ENCODE measurements at places on chromosomes 3 and 15.

GRCh38 chr3:105868431-105868741, 426 bp downstream of the CBLB start:
- DNase-seq = no peak

DNA sequence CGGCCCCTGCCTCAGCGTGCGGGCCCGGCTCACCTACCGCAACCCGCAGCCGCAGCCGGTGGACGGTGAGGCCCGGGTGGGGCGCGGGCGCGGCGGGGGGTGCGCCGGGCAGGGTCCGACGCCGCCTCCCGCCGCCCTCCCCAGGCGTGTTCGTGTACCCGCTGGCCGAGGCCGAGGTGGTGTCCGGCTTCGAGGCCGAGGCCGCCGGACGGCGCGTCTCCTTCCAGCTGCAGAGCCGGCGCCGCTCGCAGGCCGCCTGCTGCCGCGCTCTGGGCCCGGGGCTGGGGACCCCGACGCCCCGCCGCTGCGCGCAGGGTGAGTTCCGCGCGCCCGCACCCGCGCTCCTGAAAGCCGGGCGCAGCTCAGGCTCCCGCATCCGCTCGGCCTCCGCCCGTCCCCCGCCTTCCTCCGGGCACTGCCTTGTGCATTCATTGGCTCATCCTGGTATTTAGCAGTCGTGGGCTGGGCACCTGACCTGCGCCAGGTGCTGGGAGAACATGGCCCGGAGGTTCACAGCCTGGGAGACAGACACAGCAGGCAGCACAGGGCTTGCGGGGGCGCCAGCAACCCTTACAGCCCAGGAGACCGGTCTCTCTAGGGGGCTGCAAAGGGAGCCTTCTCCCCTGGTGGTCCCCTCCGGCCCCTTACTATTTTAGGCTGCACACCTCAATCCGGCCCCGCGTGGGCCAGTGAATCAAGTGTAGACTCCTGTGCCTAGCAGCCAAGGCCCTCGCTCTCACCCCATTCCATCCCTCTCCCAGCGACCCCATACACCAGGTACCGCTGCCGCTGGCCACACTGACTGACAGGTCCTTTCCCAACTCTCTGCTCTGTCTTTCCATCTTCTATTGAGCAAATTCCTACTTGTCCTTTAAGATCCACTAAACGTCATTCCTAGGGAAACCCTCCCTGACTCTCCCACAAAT, 1.5 kb downstream of the VWA5B2 start:
- DNase-seq = no peak

DNA sequence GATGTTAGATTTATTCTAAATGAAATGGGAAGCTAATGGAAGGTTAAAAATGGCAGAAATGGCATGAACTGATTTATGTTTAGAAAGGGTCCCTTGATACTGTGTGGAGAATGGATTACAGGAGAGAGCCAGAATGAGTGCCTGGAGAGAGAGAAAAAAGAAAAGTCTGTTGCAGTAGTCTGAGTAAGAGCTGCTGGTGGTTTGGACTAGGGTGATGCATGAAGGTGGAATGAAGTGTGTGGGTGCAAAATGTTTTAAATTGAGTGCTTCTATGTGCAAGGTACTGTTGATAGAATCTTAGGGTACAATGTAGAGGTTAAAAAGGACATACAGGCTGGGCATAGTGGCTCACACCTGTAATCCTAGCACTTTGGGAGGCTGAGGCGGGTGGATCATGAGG, 11.4 kb upstream of the MGA start:
- no peak for DNase-seq

- no peak for DNase-seq
Measured at GRCh38 chr3:190655933-190656332, 142.0 kb downstream of the IL1RAP start.

- DNase-seq = no peak
Measured at GRCh38 chr3:195714380-195715011, 6.3 kb upstream of the MUC20 start.

GRCh38 chr15:60425461-60425860, 27.7 kb upstream of the ANXA2 start:
- no peak for DNase-seq

- DNase-seq = no peak
Measured at GRCh38 chr3:118801899-118802298, 232.7 kb downstream of the IGSF11 start.

GRCh38 chr3:51591231-51591630, 52.7 kb downstream of the RAD54L2 start:
- DNase-seq = no peak

DNA sequence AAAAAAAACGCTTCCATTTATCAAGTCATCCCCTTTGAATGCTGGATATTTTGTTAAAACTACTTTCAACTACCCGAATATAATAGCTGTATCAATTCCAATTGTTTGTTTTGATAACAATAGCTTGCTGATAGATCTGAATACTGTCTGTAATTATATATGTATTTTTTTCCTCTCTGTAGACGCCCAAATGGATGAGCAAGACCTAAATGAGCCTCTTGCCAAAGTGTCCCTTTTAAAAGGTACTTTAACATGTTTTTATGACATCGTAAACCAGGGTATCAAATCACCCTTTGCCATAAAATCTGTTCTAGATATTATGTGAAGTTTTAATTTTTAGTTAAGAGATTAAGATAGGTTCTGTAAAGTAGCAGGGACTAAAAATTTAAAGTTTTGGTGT, 111.5 kb upstream of the FLNB start:
- no peak for DNase-seq

GRCh38 chr3:46609212-46609721, 3.1 kb upstream of the FAM240A start:
- no peak for DNase-seq

DNA sequence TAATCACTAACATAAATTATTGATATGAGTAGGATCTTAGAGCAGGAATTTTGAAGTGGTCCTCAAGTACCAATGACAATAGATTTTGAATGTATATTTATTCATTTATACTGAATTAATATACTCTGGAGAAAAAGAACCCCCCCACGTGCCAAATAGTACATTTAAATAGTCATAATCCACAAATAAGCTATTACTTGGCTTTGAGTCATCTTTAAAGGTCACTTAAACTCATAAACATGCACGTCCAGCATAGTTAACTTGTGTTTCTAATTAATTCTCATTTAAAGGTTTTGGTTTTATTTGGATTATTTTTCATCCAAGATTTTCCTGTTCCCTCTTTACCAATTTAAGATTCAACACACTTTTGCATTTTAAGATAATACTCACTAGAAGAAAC, 35.1 kb downstream of the FGF7 start:
- no peak for DNase-seq

GRCh38 chr3:39463269-39463668, 4.2 kb upstream of the MOBP start:
- no peak for DNase-seq

GRCh38 chr3:183233966-183234365, 19.1 kb upstream of the B3GNT5 start:
- no peak for DNase-seq

- DNase-seq = peak; percentile 91
Measured at GRCh38 chr3:117628823-117629291, 919.3 kb downstream of the TUSC7 start.

DNA sequence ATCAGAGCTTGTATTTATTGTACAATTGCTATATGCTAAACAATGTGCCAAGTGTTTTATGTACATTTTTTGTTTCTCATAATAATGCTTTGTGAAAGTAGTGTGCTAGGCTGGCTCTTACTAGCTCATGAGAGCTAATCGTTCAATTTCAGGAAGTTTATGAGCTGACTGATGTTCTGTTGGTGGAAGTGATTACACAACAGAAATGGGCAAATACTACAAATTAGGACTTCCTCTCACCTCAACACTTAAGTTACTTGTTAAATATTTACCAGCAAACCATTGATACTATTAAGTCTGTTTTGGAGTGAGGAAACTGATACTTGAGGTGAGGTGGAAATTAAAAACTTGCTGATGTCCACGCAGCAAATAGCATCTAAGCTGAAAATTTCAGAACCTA, 32.3 kb downstream of the SLC9C1 start:
- no peak for DNase-seq

GRCh38 chr15:34684351-34684750, 70.4 kb downstream of the GJD2 start:
- DNase-seq = no peak

- no peak for DNase-seq
Measured at GRCh38 chr3:185792955-185793354, 31.9 kb downstream of the IGF2BP2 start.

- peak; percentile 57 for DNase-seq
Measured at GRCh38 chr15:72179950-72180581, 17.5 kb downstream of the GRAMD2A start.

DNA sequence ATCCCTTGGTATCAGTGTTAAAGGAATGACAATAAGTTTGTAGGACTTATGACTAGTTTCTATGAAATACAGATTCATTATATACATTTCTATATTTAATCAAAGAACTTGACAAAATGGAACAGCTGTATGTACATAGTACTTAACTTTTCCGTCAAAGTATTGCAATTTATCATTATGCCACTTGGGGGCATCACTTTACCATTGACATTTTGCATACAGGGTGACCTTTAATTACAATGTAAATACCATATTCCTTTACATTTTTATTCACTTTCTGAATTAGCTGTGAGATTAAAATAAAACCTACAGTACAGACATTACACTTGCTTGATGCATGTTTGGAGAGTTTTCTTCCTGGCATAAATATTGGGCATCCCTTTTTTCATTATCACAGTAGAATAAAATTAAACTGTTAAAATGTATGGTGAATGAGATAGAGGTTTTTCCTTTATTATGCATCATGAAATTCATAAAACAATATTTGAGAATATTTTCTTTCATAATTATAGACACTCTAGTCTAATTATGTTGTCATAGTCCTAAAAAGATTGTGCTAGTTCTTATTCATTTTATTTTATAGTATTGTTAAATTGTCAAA, 6.9 kb downstream of the NEK11 start:
- DNase-seq = peak; percentile 47

- DNase-seq = no peak
Measured at GRCh38 chr3:132443421-132443820, 26.1 kb downstream of the DNAJC13 start.

GRCh38 chr3:33941804-33942203, 143.4 kb downstream of the PDCD6IP start:
- DNase-seq = no peak

- no peak for DNase-seq
Measured at GRCh38 chr15:82132742-82133141, 86.9 kb upstream of the MEX3B start.

- no peak for DNase-seq
Measured at GRCh38 chr3:12486916-12487315, 2.6 kb downstream of the TSEN2 start.

GRCh38 chr15:33074942-33075341, 119.6 kb downstream of the FMN1 start:
- DNase-seq = no peak

GRCh38 chr3:175777495-175777894, 918.4 kb downstream of the NAALADL2 start:
- no peak for DNase-seq

GRCh38 chr15:98568382-98569017, 79.8 kb upstream of the IGF1R start:
- no peak for DNase-seq

DNA sequence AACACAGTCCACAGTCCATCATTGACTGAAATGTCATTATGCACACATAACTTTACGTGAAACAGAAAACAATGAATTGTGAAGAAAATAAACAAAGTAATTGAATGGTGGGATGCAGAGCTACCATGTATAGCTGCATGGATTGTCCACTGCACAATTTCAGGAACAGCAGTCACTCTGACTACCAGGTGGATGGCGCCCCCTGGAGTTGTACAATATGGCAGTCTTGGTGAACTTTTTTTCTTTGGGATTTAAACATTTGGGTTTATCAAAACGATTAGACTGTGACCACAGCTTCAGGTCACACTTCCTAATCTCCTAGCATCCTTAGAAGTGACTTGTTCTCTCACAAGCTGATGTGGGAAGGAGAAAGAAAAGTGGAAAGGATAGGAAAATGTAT, 48.9 kb upstream of the TCF12 start:
- DNase-seq = no peak

DNA sequence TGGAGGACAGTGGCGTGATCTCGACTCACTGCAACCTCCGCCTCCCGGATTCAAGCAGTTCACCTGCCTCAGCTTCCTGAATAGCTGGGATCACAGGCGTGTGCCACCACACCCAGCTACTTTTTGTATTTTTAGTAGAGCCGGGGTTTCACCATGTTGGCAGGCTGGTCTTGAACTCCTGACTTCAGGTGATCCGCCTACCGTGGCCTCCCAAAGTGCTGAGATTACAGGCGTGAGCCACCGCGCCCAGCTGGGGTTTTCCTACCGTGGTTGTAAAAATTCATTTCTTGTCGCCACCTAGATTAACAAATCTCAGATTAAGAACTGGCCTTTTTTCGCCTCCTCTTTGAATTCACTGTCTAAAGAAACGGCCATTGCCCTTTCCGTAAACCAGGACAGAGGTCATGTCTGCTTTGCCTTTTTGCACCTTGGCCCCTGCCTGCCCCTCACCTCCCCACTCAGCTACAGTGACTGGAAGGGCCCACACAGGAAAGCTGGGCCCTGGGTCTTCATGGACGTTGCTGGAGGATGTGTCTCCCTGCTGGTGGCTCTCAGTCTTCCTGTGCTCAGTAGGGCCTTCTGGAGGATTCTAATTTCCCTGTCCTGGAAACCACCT, 17.2 kb downstream of the ZNF710 start:
- DNase-seq = no peak
